ENCODE measurements at places on chromosomes 1 and 21.

- no peak for DNase-seq
Observed at GRCh38 chr1:217435204-217435603, 195.7 kb downstream of the GPATCH2 start.

DNA sequence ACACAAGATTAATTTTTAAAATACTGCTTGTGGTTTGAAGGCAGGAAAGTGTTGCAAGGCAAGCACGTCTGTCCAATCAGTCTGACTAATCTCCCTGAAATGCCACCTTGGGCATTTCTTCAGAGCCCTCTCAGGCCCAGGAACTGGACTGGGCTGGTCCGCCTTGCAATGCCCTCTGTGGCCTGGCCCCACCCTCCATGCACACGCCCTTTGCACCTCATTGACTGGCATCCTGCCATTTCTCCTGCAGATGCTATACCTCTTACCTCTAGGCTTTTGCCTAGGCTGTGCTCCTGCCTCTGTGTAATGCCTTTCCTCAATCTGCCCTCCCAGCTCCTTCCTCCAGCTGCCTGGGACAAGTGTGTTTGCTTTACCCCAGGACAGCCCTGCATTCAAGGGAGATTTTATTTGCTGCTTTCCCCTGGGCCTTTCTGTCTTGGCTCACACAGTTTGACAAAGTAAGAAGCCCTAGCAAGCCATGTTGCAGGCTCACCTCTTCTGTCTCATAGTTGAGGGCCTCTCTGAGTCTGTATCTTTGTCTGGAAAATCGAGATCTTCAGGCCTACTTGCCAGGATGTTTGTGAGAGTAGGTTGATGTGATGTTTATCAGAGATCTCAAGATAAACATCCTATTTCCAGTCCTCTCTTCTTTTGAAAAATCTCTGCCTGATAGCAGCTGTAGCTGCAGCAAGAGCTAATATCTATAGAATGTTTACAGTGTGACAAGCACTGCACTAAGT is 149.2 kb upstream of the JUN start:
- DNase-seq: no peak

DNA sequence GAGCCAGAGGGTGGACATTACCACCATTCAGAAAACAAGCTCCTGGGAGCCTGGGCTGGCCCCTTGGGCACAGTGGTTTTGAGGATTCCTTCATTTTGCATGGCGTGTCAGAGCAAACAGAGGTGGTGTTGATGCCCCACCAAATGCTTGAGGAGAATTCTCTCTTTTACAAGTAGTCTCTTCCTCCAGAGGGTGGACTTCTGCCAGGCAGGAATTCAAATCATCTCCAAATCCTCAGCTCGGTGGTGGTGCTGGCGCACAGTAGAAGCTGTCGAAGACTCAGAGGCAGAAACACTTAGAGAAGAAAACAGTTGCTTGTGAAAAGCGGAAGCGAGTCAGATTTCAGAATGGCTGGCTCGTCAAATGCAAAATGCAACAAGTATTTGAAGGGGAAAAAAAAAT is 3.4 kb upstream of the CHI3L1 start:
- DNase-seq: no peak

DNA sequence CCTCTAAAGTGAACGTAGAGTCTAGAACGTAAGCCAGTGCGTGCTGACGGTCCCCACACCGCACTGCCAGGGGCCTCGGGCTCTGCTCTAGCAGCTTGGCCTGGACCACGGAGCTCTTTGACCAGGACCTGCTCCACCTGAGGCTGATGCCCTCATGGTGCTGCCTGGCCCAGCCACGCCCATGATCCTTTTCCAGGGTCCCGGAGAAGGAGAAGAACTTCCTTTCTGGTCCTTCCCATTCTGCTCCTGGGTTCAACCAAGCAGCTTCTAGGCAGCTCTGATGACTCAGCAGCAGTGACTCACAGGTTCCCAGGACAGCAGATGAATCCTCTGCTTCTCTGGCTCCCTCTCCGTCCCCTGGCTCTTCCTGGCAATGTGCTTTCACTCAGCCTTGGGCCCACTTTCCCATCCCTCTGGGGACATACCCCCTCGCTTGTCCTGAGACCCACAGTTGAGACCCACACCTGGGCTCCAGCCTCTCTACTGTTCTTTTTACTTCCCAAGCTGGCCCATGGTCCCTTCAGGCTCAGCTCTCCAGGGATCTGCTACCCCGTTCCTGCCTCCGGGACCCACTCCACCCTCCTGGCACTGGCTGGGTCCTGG is 246.3 kb upstream of the RAB4A start:
- DNase-seq: peak; percentile 85

- DNase-seq: no peak
Observed at GRCh38 chr21:45094412-45094811, 20.0 kb downstream of the ADARB1 start.

- no peak for DNase-seq
Observed at GRCh38 chr1:232904566-232904965, 45.8 kb upstream of the NTPCR start.

DNA sequence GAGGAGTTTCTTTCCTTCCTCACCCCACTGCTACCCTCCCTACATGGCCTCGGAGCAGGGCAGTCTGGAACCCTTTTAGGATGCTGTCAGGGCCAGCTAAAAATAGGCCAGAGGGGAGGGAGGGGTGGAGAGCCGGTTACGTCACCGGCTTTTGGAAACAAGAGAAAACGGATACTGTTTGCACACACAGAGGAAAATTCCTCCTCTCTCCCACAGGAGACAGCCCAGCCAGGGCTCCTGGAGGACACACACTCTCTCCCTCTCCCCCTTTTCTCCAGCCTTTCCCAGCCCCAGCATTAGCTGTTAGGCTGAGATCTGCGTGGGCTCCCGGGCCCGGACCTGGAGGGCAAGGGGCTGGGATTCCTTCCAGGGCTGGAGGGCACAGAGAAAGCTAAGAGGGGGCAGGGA is 20.0 kb upstream of the ALDH4A1 start:
- DNase-seq: no peak

GRCh38 chr21:45629046-45629981 is 14.2 kb upstream of the PCBP3 start:
- no peak for DNase-seq

- no peak for DNase-seq
Observed at GRCh38 chr21:29218749-29219148, 80.0 kb upstream of the BACH1 start.

GRCh38 chr1:47388030-47388890 is 27.8 kb upstream of the FOXE3 start:
- DNase-seq: no peak

DNA sequence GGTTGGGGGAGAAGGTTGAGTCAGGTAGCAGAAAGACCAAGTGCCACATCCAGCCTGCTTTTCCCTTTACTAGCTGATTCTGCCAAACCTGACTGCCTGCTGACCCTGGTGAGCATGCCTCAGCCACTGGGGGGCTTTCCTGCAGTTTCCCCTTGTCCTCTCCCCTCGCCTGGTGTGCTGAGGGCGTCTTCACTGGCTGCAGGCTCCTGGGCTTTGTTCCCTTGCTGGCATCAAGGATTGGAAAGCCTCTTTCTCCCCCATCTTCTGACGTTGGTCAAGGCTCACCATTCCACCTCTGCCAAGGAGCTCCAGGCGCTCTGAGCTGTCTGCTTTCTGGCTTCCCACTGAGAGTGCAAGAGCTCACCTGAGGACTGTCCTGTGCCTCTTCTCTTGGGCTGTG is 28.4 kb downstream of the MAN1C1 start:
- no peak for DNase-seq

GRCh38 chr1:164805399-164805798 is 246.4 kb downstream of the PBX1 start:
- DNase-seq: no peak

GRCh38 chr1:248585266-248585665 is 10.7 kb upstream of the OR2T34 start:
- no peak for DNase-seq

DNA sequence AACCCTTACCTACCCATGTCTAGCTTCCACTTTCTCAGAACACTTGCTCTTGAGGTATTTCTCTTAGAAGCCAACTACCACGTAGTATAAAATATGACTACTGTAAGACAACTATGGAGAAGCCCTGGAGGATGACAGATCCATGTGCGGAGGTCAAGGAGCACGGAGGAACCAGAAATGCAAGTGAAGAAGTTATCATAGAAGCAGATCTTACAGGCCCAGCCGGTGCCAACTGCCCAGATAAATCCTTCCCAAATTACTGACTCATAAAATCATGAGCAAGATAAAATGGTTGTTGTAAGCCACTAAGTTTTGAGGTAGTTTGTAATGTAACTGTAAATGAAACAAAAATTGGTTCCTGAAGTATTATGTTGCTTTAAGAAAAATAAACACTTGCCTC is 12.6 kb downstream of the GTF2B start:
- no peak for DNase-seq

GRCh38 chr1:202197653-202198365 is 4.2 kb downstream of the LGR6 start:
- no peak for DNase-seq

- DNase-seq: no peak
Observed at GRCh38 chr1:175927944-175928343, 184.5 kb upstream of the TNR start.

DNA sequence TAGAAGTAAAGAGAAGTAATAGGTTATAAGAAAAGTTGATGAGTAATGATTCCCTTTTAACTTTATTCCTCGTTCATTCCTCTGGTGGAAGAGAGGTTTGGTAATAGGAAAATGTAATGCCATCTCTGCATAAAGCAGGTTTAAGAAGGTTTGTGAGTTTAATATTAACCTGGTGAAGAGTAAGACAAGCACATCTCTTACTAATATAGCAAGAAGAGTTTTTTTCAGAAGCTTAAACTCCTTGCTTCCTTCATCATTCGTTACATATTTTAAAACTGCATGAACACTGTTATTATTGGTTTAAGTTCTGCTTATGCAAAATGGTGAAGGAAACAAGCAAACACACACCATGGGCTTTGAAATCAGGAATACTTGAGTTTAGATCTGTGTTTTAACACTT is 9.2 kb upstream of the PLA2G4A start:
- DNase-seq: no peak

DNA sequence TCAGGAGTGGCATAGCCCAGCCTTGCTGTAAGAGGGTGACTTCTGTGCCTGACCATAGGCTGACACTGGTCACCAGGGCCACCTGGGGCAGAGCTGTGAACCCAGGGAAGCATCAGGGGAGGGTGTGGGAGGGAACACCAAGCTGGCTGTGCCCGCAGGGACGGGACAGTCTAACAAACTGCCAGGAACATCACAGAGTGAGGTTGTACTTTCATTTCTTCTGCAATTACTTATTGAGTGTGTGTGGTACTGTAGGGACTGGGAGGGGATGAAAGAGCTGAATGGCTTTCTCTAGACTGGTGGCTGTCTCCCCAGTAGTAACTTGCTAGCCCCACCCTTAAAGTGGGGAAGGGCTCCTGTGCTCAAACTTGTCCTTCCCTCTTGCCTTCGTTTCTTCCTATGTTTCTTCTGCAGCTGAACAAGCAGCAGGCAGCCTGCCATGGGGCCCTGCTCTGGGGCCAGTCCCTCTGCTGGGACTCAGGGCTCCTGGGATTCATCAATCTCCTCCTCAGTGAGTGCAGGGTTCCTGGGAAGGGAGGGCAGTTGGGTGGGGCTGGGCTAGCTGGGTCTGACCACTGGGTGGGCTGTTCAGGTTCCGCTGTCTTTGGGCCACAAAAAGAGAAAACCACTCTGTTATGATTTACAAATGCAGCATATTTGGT is 39.7 kb upstream of the ETV3 start:
- no peak for DNase-seq

DNA sequence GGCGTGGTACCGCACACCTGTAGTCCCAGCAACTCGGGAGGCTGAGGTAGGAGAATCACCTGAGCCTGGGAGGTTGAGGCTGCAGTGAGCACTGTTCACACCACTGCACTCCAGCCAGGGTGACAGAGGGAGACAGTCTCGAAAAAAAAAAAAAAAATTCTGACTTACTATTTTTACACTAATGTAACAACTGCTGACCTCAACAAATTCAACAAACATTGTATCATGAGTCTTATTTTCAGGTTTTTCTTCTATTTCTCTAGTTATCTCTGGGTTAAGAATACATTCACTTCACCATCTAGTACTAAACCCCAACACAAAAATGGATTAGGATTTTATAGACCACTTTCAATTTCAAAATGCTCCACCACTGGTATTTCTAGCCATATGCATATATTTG is 72.9 kb downstream of the UBR4 start:
- DNase-seq: no peak

GRCh38 chr1:195761104-195761503 is 847.1 kb downstream of the KCNT2 start:
- no peak for DNase-seq

GRCh38 chr1:52856026-52856425 is 13.5 kb downstream of the ZYG11A start:
- no peak for DNase-seq

Data from 8988T (cell line).